EH (cell line): ENCODE measurements at places on chromosomes 16 and 17.

GRCh38 chr17:61018938-61019337 lies 341.3 kb downstream of the BCAS3 start:
- DNase-seq: no peak

DNA sequence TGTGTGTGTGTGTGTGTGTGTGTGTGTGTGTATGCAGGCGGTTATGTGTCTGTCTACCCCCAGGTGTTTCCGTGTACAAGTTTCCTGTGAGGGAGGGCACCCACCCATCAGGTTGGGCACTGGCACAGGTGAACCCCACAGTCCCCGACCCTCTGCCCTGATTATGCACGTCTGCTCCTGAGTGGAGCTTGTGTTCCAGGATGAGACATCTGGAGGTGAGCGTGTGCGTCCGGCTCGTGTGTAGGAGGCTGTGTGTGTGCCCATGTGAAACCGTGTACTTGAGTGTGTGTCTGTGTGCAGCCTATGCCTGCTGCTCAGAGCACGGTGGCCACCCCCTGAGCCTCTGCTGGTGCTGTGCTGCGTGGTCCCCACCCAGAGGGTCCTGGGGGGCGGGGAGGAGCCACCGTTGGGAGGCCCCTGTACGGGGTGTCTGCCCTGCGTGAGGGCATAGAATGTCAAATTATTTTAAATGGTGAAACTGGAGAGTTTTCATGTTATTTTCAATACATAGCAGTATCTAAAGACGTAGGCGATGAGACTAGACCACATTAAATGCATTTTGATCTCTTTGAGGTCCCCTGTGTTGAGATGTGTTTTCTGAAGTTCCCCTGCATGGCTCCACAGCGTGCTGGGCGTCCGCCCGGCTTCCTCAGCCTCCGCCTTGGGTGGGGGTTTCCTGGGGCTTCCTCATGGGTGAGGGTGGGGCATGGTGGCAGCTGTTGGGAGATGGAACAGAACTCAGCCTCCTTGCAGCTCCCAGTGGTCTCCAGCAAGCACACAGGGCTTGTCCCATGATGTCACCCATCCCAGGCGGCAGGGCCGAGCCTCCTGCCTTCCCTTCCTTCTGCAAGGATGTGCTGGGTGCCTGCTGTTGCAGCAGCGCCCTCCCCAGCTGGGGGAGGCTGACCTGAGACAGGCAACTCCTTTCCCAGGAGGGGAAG lies 43.4 kb downstream of the KCNJ12 start:
- DNase-seq: no peak

DNA sequence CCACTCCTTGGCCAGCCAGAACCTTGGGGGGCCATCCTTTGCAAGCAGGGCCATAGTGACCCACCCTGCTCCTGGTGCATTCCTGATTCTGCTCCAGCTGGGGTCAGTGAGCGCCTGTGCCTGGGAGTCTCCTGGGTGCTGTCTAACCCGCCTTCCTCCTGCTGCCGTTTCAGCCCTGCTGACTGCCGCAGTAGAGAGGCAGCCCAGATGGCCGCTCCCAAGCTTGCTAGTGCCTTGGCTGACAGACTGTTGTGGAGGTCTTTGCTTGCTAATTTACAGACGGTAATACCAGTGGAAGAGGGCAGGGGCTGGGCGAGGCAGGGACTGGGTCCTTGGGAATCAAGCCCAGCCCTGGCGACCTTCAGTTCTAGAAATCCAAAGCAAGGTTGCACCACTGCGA lies 99.6 kb downstream of the SOCS1 start:
- no peak for DNase-seq

- DNase-seq: no peak
These were observed 9.7 kb upstream of the KDM6B start for GRCh38 chr17:7824021-7824924.

DNA sequence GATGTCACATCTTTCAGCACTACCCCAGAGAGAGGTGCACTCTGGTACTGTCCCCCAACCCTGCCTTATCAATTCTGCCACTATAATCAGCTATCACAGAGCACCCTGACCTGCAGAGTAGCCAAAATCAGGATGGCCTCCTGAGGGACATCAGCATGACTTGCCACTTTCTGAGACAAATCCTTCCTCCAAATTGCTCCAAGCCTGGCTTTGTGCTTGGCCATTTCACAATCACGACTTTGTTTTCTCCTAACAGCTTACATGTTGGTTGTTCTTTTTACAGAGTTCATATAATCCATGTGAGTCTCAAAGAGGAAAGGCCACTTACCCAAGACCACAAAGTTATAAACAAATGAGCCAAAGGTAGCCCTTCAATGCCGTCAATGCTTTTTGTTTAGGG lies 449.0 kb upstream of the CDH5 start:
- no peak for DNase-seq

DNA sequence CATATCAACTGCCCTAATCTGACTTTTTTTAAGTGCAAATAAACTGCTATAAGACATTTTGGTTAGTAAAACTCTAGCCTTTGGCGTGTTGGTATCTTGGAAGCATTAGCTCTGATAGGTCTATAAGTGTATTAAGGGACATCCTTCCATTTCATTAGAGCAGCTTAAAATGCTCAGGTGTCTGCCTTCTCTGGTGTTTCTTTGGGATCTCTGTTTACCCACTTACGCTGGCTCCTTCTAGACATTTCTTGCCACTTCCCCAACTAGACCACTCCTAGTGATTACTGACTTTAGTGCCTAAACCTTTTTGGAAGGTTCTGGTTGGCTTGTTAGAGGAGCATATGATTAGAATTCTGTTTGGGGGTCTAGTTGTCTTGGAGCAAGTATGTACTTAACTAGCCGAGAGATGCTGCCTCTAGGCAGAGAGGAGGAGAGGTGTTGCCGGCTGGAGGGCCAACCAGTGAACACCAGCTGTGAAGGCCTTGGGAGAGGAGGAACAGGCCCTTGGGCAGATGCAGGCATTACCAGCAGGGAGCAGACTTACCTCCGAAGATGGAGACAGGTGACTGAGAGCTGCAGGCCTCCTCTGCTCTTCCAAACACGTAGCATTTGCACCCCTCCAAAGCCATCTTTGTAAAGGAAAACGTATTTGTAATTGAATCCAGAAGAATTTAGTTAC lies 15.2 kb upstream of the CLEC18C start:
- no peak for DNase-seq
